Activated naive CD4-positive, alpha-beta T cell treated with anti-CD3 and anti-CD28 coated beads, Interleukin-2, amount 10 ng/mL, durations not matched to agents 5 hours and 36 hours (primary cell): ENCODE measurements at places on chromosomes 13 and 19. TPM values are rescaled to one million over a fixed set of nuclear protein-coding genes. Genes with fewer than 3 reads are reported as not detected.

Gene SIGLEC5
- not detected for total RNA-seq

Gene FGF21
- not detected for total RNA-seq

Gene SMAD9
- 0.08 TPM for total RNA-seq

Gene IFNL4
- total RNA-seq, result not detected

Gene CEBPG
- 22.4 TPM for total RNA-seq

Gene ZNF132
- 5.5 TPM for total RNA-seq

Gene LYPD5
- total RNA-seq, result 1.2 TPM

Gene FLT3LG
- 423 TPM for total RNA-seq

Gene SERPINE3
- not detected for total RNA-seq
